ENCODE measurements at places on chromosomes 7 and 10.

GRCh38 chr10:5563991-5564536, 39.3 kb downstream of the CALML3 start:
- no peak for DNase-seq

DNA sequence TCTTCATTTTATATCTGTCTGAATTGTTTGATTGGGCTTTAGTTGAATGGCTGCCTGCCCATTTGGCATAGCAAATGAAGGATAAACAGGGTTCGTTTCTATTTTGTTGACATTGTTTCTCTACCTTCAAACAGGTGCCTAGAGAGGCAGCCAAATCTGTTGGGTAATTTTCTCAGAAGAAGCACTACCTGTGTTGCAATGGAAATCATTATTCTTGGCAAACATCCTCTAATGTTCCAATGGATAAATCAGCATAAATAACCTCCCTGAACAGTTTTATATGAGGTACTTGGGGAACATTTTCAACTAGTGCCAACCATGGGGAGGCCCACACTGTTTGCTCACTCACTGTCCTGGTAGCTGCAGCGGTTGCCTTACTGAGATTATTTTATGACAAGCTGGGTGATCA, 64.4 kb upstream of the PLPP4 start:
- no peak for DNase-seq

- no peak for DNase-seq
Observed at GRCh38 chr10:13813550-13813949, 226.8 kb downstream of the PRPF18 start.

DNA sequence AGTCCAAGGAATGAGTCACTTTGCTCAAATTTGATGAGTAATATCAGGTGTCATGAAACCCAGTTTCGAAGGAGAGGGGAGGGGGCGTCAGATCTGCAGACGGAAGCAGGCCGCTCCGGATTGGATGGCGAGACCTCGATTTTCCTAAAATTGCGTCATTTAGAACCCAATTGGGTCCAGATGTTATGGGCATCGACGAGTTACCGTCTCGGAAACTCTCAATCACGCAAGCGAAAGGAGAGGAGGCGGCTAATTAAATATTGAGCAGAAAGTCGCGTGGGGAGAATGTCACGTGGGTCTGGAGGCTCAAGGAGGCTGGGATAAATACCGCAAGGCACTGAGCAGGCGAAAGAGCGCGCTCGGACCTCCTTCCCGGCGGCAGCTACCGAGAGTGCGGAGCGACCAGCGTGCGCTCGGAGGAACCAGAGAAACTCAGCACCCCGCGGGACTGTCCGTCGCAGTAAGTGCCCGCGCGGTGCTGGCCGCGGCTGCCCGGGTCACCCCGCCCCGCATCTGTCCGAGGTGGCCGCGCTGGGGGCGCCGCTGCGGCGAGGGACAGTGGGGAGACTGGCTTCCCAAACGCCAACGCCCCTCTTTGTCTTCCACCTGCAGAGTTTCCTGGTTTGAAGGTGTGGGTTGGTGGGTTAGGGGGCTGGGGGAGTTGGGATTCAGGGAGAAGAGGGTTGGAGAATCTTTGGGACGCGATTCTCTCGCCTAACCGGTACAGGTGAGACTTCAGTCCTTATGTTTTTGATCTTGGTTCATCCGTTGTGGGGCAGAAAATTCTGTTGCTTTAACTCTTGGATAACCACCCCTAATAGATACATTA, at the start of gene TAC1:
TAC1 (plus strand) TSS at position 351 of the 829 bp plus-strand sequence. CDS start 527 bp downstream, outside the sequence.
- DNase-seq, result no peak

- no peak for DNase-seq
Observed at GRCh38 chr10:31299119-31299518, 19.9 kb upstream of the ZEB1 start.

DNA sequence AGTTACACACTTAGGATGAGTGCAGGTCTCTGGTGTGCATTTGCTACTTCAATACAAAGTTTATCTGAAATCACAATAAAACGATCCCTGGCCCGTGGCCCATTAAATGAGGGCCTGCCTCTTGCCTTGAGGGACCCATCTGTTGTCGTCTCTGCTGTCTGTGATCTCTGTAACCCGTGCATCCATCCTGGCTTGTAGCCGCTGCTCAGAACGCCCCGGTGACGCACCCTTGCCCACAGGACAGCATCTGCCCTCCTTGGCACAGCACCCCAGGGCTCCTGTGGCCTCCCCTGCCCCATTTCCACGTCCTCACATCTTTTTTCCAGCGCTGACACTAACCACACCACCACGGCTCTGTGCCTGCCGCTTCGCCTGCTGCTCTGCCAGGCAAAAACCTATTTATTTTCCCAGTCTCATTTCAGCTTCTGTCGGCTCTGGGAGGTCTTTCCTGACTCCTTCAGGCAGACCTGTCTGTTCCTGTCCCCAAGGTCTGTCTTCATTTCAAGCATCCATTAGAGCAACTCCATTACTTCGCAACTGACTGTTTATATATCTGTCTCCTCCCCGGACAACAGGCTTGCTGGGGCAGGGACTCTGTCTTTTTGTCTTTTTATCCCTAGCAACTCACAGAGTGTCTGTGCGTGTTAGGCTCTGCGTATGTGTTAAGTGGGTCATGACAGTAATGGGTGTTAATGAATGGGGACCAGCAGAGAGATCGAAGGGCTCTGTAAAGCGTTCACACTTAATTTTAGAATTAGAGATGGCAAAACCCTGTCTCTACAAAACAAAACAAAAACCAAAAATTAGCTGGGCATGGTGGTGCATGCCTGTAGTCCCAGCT, 16.4 kb downstream of the CARD11 start:
- DNase-seq, result no peak

DNA sequence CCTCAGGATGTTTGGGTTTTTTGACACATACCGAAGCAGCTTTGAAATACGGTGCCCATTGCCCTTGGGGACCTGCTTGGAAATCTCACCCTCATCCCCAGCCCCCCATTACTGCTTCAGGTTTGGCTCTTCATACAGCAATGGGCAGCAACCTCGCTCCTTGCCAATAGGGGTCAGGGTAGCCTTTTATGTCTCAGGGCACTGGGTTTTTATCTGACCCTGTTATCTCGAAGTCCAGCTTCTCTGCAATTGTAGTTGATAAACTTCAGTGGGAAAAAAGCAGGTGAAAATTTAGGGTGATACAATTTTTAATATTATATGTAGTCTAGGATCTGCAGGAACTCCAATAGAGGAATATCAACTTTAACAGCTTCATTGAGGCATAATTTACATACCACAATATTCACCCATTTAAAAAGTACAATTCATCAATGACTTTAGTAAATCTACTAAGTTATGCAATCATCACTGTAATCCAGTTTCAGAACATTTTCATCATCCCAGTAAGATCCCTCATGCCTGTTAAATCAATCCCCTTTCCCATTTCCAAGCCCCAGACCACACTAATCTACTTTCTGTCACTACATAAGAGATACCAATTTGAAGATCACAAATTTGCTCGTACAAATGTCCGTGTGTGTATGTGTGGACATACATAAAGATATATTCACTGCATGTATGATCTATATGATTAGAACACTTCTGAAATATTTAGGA, 386.2 kb downstream of the KCNMA1 start:
- DNase-seq, result no peak

DNA sequence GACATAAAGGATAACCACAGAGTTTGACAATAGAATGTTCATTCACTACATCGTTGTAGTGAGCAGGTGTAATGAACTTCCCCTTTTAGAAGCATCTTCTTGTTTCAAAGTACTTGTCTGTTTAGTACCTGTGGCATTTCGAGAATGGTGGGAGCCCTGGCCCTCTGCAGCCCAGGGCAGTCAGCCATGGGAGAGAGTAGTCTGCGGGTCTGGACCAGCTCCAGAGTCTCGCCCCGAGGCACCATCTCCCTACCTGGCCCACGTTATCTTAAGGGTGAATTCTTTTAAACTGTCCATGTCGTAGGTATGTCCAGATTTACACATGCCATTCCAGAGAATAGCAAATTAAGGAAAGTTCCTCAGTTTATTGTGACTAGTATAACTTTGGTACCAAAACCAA, 99.7 kb downstream of the BMPR1A start:
- no peak for DNase-seq

DNA sequence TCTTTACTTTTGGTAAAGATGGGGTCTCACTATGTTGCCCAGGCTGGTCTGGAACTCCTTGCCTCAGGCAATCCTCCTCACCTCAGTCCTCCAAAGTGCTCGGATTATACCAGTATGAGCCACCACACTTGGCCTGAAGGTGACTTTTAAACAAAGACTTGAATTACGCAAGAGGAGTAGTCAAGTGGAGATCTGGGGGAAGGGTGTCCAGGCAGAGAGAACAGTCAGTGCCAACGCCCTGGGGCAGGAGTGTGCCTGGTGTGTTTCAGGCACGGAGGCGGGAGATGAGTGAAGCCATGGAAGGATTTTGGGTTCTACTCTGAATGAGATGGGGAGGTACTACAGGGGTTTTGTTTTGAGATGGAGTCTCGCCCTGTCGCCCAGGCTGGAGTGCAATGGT, 82.6 kb upstream of the NPTX2 start:
- DNase-seq, result no peak

GRCh38 chr10:43249151-43249961, 17.5 kb downstream of the RASGEF1A start:
- no peak for DNase-seq

DNA sequence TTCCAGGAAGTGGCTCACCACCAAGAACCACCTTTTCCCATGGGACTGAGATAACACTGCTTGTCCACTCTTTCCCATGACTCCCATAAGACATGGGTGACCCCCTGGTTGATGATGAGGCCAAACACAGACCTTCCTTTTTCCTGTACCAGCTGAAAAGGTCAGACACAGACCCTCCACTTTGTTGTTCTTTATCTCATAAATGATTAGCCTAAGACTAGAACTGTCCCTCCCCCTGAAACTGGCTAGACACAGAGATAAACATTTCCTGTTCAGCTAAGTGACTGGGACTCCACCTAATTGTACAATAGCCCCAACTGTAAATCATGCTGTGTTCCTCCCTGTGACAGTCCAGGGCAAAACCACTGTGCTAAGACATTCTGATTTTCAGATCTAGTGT, 8.2 kb upstream of the NRG3 start:
- no peak for DNase-seq

GRCh38 chr10:3692387-3692999, 92.5 kb downstream of the KLF6 start:
- no peak for DNase-seq

DNA sequence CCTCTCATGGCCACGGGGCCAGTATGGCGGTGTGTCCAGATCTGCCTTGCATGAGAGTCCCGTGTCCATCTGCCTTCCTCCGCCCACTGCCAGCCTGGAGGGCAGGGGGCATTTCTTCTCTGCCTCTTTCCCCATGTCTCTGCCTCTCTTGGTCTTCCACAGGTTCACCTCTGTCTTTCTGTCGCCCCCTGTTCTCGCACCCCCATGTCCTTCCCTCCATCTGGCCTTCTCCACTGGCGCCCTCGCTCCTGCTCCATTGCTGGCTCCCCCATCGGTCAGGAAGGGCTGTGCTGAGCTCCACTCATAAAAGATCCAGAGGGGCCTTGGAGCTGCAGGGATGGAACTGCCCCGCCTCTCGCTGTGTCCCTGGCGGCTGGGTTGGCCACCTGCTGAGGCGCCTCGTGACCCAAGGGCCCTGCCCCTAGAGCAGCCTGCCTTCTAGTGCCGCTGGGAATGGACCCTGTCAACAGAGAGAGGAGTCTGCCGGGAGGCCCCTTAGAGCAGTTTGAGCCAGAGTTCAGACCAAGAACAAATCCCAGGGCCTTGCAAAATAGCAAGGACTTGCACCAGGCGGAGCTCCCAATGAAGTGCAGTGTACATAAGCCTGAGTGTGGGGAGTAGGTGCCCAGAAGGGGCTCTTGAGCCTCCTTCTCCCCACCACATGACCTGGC, 42.0 kb downstream of the GOLGA7B start:
- peak; percentile 10 for DNase-seq

GRCh38 chr10:8060704-8061121, 6.2 kb downstream of the GATA3 start:
- DNase-seq, result no peak

DNA sequence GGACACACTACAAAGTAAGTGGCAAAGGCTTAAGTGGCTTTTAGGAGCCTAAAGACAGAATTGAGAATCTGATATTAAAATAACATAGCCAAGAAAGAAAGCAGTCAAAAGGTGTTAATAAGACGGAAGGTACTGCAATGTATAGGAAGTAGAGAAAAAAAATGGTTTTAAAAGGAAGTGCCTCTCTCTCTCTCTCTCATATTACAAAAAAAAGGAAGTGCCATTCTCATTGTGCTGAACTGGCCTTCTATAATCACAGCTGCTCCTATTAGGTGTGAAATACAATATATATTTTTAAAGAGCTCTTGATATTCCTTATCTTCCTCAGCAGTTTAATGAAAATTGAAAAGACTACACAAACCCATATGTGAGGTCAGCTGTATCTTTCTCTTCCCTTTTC, 199.4 kb upstream of the NPVF start:
- peak; percentile 48 for DNase-seq

DNA sequence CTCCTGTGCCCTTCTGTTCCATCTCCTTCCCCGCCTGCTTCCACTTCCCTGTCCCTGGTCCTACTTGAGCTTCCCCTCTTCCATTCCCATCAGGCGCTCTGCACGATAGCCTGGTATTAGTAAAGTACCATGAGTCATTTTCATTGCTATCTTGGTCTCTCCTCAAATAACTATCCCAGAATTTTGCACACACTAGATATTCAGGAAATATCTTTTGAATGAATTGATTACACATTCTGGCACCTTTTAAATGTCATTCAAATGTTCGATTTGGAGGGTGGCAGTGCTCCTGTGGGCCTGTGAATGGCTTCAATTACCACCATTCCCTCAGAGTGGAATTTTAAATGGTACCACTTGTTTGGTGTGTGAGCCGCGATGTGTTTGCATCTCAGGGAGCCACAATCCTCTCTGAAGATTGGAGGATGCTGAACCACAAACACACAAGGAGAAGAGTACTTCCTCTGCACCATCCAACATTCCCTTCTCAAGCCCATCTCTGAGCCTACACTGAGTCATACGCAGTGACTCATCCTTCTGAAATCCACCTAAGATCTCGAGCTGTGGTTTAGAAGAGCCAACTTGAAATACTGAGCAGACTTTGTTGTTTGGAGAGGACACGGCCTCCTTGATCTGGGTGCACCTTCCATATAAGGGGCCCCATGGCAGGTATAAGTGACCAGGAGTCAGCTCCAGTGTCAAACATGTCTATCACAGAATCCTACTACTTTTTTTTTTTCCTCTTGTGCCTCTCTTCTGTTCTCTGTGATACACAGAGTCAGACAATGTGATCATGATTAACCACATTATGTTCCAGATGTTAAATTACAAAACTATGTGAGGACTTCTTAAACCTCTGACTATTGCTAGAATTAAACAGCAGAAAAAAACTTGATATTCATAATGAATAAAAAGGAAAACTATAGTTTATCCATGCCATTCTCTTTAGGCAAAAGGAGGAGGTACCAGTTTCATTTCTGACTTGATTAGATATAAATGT, 81.9 kb downstream of the BMPER start:
- DNase-seq, result no peak

GRCh38 chr7:138127996-138128395, 51.7 kb downstream of the AKR1D1 start:
- DNase-seq, result no peak
